ENCODE measurements at places on chromosomes 4 and X.

DNA sequence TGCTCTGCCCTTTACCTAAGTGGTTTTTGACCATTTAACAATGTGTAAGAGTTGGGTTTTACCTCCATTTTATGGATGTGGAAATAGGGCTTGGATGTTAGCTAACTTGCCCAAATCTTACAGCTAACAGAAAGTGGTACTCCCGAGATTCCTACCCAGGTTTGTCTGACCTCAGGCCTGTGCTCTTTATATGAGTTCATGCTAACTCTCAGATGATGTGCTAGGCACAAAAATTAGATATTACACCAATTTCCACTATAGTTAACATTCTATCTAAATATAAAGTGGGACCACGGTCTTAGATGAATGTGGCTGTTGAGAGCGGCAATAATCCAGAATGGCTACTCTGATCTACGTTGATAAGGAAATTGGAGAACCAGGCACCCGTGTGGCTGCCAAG, at the start of gene PTTG2:
TSS of gene PTTG2 (plus strand) at position 301 of the 400 bp plus-strand sequence. CDS start at position 338, 37 bp downstream.
- no peak for DNase-seq

- DNase-seq = no peak
Measured at GRCh38 chr4:154406018-154406795, 85.4 kb downstream of the DCHS2 start.

DNA sequence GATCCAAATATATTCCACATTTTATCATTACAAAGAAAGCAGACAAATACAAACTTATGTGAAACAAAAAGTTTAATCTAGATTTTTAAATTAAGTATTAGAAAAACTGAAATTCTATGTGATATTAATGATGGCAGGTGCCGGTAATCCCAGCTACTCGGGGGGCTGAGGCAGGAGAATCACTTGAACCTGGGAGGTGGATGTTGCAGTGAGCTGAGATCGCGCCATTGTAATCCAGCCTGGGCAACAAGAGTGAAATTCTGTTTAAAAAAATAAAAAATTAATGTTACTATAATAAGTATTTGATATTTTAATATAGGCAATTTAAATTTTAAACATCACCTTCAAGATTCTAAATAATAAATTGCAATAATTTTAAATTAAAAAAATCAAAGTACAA, 400.6 kb downstream of the PABPC4L start:
- no peak for DNase-seq

- no peak for DNase-seq
Measured at GRCh38 chr4:140133576-140133975, 20.4 kb downstream of the MAML3 start.

GRCh38 chr4:145380123-145380522, 101.5 kb upstream of the SMAD1 start:
- DNase-seq = no peak

DNA sequence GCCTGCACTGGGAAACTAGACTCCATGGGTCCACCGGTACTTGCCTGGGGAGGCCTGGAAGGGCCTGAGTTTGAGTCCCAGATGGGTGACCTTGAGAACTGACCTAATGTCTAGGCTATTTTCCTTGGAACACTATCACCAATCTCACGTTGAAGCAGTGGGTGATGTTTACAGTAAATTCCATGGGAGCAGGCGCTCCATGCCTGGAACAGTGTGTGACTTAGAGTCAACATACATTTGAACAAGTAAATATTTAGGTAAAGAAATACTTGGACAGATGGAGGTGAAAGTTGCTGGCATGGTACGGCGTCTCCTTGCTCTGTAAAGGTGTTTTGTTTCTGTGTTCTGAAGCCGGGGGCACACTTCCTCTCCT, 47.5 kb downstream of the TBC1D14 start:
- DNase-seq = no peak

GRCh38 chr4:121377076-121377475, 3.7 kb downstream of the QRFPR start:
- no peak for DNase-seq

DNA sequence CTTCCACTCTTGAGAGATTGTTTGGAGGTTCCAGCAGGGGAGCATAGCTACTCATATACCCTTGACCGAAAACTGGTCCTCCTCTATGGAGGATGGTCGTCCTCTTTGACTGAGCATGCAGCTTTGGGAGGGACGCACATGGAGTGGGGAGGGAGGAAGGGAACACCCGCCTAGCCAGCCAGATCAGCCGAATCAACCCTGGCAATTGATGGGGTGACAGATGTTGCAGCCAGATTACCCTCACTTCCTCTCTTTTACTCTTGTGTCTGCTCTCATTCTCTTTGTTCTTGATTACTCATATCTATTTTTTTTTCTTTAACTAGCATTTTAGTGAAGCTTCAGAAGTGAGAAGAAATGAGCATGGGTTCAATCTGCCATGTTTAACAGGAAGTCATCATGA, 19.6 kb downstream of the MGST2 start:
- no peak for DNase-seq

- DNase-seq = no peak
Measured at GRCh38 chrX:17024886-17025285, 78.4 kb downstream of the REPS2 start.

- no peak for DNase-seq
Measured at GRCh38 chr4:120528428-120528827, 394.1 kb downstream of the PRDM5 start.

DNA sequence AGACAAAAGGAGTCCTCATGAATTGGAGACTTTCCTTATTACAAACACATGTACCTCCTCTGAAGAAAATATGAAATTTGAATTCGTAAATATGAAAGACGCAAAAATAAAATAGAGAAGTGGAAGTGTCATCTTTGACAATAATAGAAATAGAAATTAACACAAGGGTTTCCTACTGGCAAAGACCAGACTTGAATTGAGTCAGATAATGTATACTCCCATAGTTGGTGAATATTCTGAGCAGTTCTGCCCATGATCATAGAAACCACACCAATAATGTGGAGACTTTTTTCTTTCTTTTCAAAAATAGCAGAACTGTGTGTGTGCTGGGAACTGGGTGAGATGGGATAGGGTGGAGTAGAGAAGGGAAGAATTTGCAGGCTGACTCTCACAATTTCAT, 277.7 kb upstream of the TET2 start:
- DNase-seq = no peak

GRCh38 chr4:118736900-118737299, 51.7 kb downstream of the METTL14 start:
- DNase-seq = no peak

- no peak for DNase-seq
Measured at GRCh38 chr4:159017323-159018026, 85.4 kb upstream of the RAPGEF2 start.

- DNase-seq = no peak
Measured at GRCh38 chr4:184450045-184450444, 24.3 kb downstream of the IRF2 start.

GRCh38 chr4:155403886-155404285, 27.1 kb upstream of the MAP9 start:
- DNase-seq = no peak

GRCh38 chr4:176034499-176034898, 31.1 kb upstream of the WDR17 start:
- DNase-seq = no peak

- DNase-seq = no peak
Measured at GRCh38 chrX:47637546-47638195, 7.9 kb upstream of the CFP start.

- no peak for DNase-seq
Measured at GRCh38 chrX:147920161-147920666, 8.5 kb downstream of the FMR1 start.
